ENCODE measurements at places on chromosomes 1 and 21.
A peak's percentile ranks its signal among the peaks of the same experiment; 100 is the strongest.

GRCh38 chr1:171222936-171223335 lies 25.4 kb upstream of the FMO1 start:
- peak; percentile 35 for DNase-seq

- peak; percentile 70 for DNase-seq
Observed at GRCh38 chr1:9717193-9718005, 65.9 kb downstream of the PIK3CD start.

- DNase-seq: no peak
Observed at GRCh38 chr1:156887317-156887716, 6.2 kb upstream of the PEAR1 start.

DNA sequence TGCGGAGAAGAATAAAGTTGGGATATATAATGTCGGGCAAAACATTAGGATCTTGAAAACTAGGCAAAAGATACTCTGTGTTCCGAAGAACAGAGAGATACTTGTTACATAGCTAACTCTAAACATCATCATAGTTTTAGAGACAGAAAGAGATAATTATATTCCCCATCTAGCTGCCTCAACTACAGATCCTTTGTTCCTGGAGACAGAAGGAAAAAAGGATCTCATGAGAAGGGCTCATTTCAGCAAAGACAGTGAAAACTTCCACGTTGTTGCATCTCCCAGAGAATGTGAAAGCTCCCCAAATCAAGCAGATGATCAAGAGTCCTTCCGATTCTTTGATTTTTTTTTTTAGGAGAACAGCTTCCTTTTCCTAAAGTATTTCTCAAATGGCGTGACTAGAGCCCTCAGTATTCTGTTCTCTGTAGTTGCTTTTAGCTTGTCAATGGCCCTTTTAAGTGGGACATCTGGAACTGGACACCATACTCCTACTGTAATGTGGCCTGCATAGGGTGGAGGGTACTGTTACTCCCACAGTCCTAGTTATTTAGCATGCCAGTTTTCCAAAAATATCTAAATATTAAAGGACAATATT lies 1048.2 kb downstream of the TTLL7 start:
- DNase-seq: no peak

DNA sequence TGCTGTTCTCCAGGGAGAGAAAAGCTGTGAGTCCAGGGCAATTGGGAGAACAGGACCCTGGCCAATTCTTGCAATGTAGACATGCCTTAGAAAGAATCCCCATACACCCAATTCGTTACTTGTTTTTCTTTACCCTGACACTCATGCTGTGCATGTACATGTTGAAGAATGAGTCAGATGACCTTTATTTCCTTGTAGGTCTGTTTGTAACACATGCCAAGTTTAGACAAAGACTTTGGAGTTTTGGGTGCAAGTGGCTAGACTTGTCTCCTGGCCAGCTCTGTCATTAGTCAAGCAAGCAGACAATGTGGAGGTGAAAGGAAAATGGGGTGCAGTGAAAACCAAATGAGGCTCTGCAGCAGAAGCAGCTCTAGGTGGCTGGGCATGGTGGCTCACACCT lies 38.1 kb downstream of the GNPAT start:
- DNase-seq: no peak

DNA sequence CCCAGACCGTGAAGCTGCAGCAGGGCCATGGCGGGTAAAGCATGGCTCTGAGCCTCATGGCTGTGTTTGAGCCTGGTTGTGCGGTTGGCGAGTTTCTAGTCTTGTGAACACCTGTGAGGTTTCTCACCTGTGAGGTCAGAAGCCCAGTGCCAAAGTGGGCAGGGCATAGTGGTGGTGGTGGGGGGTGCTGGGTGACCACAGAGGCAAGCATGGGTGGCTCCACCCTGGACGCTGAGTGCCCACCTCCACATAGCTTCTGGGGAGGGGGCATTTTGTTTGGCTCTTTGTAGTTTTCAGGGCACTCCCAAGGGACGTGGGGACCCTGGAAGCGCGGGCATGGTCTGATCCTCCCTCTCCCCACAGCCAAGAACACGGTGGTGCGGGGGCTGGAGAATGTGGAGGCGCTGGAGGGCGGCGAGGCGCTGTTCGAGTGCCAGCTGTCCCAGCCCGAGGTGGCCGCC lies 91.1 kb downstream of the TRIM11 start:
- peak; percentile 15 for DNase-seq

Measured in left ventricle myocardium superior (tissue), 1 donor.